Activated naive CD4-positive, alpha-beta T cell treated with anti-CD3 and anti-CD28 coated beads for 36 hours (primary cell): ENCODE measurements at places on chromosomes 12 and 14. TPM values are rescaled to one million over a fixed set of nuclear protein-coding genes. Genes with fewer than 3 reads are reported as not detected.

- no peak for DNase-seq
These were observed 317.6 kb downstream of the SOX5 start for GRCh38 chr12:23631786-23632377.

DNA sequence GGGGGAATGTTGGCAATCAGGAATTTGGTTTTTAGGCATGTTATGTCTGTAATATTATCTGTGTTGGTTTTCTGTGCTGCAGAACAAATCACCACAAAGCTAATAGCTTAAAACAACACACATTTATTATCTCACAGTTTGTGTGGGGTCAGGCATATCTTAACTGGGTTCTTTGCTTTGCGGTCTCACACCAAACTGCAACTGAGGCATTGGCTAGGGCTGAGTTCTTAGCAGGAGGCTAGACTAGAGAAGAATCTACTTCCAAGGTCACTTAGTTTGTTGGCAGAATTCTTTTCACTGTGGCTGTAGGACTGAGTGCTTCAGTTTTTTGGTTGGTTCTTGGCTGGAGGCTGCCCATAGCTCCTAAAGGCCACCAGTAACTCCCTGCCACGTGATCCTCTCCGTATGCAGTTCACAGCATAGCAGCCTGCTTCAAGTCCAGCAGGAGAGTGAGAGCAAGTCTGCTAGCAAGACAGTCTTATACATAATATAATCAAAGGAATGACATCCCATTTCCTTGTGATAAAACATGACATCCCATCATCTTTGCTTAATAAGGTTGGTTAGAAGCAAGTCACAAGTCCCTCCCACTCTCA is 21.6 kb downstream of the ATF1 start:
- no peak for DNase-seq

DNA sequence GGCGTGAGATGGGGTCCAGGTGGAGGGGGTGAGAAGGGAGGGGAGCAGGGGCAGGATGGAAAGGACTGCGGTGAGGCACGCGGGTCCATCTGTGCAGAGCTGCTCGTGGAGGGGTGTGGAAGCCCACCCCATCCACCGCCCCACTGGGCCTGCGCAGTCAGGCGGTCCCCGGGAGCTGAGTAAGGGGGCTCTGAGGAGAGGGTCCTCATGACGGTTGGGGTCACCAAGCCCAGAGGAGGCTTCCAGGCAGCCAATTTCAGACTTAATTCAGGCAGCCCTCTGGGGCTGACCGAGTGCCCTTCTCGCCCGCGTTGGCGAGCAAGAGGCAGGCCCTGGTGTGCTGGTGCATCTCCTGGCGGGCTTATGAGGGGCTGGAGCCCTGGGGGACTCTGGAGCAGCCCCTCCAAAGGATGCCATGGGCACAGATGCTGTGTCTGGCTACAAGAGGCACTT is 115.5 kb downstream of the KIF26A start:
- DNase-seq = no peak

GRCh38 chr12:26648999-26649398 is 184.0 kb downstream of the ITPR2 start:
- DNase-seq = no peak

GRCh38 chr12:87943762-87944161 is 85.4 kb downstream of the C12orf50 start:
- DNase-seq = no peak

- DNase-seq = no peak
These were observed 3.8 kb downstream of the SDSL start for GRCh38 chr12:113425960-113426453.

KSR2 gene
- 0.05 TPM for total RNA-seq

PNMA1 gene
- total RNA-seq = 18.5 TPM
